ENCODE measurements at places on chromosomes 11 and 22.

DNA sequence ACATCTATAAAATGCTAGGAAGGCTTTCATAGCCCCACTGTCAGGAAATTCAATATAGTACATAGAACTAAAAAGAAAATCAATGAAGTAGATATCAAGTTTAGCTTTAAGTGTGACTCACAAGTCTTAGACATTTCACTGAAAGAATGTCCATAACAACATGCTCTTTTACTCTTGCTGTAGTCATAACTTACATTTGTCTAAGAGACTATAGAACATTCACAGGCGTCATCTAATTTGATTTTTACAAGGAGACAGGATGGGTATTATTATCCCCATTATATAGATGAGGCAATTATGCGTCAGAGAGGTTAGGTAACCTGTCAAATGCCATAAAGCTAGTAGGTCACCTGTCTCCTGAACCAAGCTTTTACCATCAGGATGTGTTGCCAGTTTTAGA, 36.9 kb downstream of the BDNF start:
- DNase-seq, result no peak

GRCh38 chr11:29018631-29019030, 910.4 kb downstream of the METTL15 start:
- peak; percentile 83 for DNase-seq

DNA sequence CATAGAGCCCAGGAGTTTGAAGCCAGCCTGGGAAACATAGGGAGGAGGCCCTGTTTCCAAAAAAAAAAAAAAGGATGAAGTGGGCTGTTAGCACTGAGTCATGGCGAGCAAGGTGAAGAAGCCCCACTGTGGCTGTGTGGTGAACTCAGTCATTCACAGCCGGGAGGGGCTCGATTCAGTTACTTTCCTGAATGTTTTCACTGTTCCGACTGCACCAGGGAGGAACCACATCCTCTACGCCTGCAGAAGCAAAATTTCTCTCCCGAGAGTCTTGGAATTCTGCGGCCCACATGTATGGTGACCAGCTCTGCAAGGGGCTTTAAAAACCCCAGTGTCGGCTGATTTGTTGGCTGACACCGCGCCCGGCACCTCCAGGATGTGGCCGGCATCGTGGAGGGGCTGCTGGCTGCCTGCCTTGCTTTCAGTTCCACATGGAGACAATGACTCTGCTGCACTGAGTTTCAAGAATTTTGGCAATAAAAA, 27.8 kb upstream of the GRAMD4 start:
- DNase-seq, result peak; percentile 71

DNA sequence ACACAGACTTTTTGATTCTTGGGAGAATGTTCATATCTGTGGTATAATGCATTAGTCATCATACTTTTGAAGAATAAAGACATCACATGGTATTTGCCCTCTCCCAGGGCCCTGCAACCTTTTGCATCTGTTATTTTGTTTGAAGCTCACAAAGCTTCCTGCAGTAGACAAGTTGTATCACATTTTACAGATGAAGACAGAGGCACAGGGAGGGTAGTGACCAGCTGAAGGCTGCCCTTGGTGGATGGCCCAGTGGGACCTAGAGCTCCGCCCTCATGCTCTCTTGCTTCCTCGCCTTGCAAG, 66.4 kb downstream of the UBASH3B start:
- DNase-seq, result peak; percentile 88

- DNase-seq, result no peak
Measured at GRCh38 chr11:30377347-30377746, 54.4 kb downstream of the ARL14EP start.

DNA sequence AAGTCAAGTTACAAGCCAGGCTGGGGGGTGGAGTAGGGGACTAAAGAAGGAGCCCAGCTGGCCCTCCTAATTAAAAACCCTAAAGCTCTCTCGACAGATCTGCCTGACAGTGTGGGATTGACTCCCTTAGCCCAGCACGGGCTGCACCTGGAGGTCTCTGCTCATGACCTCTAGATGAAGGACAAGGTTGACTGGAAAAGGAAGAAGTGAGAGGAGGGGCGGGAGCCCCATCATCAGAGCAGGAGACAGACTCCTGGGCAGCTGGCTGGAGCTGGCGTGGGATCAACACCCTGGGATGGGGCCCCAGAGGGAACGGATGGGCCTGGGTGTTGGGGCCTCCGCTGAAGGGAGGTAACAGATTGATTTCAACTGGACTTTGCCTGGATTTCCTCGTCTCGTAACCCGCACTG, 46.1 kb downstream of the RPUSD4 start:
- DNase-seq, result no peak

- DNase-seq, result no peak
Measured at GRCh38 chr11:108793138-108793537, 128.3 kb downstream of the DDX10 start.

DNA sequence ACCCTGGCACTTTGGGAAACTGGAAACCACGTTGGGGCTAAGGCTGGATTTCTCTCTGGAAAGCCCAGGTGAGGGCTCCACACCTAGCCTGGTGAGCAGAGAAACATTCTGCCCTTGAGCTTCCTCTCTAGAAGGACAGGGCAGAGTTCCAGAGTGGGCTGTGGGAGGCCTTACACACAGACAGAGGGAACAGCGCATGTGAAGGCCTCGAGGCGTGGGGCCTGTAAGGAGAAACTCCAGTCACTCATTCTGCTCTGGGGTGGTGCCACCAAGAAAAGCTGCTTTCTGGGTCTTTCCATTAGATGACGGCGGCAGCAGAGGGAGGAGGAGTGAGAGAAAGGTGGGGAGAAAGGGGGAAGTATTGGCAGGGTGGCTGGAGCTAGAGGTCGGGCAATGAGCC, 183.1 kb downstream of the CHST1 start:
- no peak for DNase-seq

GRCh38 chr11:34567733-34568132, 53.2 kb upstream of the EHF start:
- no peak for DNase-seq

DNA sequence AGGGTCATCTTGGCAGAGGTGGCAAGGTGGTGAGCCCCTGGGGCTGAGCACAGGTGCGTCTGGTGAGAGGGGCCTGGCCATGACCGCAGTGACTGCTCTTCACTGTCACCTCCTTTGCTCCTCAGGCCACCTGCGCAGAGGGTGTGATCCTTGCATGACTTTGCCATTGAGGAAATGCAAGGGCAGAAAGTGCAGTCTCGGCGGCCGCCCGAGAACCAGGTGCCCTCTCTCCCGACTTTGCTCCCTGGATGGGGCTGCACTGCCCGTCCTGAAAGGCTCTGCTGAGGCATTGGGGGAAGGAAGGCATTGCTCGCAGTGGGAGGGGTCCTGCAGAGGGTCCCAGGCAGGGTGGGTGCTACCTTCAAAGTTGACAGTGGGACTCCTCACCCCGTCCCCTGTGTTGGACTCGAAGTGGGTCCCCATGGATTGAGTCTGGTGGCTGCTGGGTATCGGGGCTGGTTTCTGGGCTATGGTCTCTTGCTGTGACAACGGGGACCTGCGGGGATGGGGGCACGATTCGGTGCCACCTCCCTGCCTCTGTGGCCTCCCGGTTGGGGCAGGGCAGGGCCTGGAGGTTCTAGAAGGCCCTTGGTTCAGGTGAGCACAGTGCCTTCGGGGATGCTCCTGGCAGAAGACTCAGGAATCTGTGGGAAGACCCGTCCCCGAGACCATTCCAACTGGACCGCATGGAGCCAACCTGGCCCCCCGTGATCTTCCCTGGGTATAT, 1239.4 kb downstream of the BRD1 start:
- DNase-seq, result no peak

DNA sequence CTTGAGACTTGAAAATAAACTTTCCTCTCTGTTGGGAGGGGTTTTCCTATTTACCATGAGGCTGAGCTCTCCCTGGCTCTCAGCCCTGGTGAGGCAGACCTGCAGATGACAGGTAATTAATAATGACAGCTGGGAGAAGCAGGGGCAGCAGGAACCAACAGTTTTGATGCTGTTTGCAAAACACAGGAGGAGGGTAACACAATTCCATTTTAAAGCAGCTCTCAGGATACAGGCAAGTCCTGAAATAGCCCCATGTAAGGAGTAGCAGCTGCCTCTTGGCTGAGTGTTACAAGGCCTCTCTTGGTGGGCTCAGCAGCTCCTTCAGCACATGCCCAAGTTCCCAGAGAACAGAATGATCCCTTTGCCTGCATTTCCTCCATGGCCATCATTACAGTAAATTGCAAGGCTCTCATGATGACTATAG, 13.3 kb downstream of the PARVA start:
- no peak for DNase-seq

DNA sequence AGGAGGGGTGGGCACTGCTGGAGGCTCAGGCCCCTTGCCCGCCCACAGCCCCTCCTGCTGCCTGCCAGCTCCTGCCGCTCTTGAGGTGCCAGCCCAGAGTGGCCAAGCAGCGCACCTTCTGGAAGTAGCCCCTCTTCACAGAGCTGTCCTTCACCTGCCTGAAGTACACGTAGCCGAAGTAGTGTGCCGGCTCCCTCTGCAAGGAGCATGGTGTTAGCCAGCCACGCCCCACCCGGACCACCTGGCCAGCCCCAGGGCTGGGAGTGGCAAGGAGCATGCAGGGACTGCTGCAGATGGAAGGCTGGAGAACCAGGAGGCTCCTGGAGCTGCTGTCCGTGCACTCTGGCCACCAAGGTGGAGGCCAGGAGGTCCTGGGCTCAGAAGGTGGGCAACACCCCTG, 9.6 kb downstream of the DENND6B start:
- DNase-seq, result no peak

- no peak for DNase-seq
Measured at GRCh38 chr22:49972163-49973017, 11.8 kb downstream of the PIM3 start.

- DNase-seq, result no peak
Measured at GRCh38 chr11:113518716-113519495, 43.7 kb upstream of the DRD2 start.

DNA sequence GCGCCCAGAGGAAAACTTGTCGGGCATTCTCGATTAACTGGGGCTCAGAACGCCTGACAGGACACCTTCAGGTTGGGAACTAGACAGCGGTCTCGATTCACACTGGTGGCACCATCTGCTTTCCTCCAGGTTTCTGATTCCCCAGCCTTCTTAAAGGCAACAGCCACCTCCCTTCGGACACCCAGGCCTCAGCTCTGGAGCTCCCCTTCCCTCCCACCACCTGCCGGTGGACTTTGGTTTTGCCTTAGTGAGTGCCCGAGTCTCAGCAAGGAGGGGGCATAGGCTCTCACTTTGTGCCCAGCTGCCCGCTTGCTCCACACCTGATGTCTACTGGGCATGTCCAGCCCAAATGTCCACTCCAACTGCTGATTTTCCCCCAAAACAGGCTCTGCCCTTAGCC, 110.4 kb upstream of the PARVA start:
- DNase-seq, result no peak

GRCh38 chr11:114151631-114152030, 92.1 kb downstream of the ZBTB16 start:
- DNase-seq, result no peak

GRCh38 chr11:86687185-86687778, 14.9 kb upstream of the ME3 start:
- no peak for DNase-seq

DNA sequence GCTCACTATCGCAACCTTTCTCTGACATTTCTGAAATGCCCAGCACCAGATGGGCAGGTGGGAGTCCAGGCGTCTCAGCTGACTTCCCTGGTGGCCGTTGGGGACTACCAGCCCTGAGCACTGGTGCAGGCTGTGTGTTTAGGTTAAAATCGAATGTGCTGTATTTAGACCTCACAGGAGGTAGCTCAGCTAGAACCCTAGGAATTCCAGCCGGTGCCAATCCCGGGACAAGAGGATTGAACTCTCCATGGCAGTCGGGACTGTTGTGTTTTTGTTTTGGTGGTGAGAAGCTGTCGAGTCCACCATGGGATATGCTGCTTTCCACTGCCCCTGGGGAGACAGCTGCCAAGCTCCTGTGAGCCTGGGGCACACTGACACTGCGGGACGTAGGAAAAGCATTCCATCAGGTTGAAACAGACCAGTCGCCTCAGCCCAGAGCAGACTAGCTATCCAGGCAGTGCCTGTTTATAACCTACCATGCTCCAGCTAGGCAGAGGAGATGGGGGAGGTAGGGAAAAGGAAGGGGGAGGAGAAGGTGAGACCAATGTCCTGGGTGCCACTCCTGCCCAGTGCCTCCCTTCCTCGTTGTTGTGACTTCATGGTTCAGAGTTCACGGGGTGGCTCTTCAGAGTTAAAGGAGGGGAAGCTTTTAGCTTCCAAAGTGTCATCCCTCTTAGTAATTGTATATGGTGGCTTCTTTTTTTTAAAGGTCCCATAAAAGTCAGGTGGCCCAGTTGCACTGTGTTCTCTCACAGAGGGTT, 53.0 kb downstream of the MICAL2 start:
- peak; percentile 90 for DNase-seq

DNA sequence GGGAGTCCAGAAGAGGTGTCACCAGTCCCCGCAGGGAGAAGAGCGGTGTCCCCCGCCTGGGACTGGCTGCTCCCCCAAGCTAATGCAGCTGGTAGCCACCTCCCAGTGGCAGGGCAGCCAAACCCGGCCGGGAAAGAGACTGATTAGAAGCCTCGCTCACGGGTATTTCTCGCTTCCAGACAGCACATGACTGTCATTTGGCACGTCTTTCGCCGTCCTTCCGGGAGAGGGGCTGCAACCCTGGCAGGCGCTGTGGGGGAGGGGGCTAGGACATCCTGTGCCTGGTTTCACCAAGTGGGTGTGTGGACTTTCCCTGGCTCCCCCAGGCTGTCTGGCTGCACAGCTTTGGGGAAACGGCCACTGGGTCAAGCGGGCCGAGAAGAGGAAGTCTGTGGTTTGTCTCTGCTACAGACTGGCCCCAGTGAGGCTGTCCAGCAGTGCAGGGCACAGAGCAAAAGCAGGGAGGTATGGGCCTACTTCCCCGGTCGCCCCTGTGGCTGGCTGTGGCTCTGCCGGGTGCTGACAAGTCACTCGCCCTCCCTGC, 3.8 kb downstream of the CD81 start:
- DNase-seq, result no peak

DNA sequence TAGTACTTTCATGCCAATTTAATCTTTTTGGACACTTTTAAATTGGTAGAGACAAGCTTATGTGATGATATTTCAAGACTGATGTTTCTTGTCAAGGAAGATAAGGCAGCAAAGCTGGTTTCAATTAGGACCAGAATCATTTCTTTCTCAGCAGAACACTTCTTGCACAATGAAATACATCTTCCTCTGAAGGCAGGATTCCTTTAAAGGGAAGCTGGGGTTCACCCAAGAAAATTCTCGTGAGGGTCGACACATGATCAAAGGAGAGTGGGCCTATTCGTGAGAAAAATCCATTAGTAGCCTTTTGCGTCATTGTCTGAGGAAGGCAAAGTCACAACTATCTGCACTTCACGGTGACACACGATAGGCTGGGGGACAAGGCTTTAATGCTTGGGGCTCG, 17.6 kb downstream of the TTC12 start:
- no peak for DNase-seq

DNA sequence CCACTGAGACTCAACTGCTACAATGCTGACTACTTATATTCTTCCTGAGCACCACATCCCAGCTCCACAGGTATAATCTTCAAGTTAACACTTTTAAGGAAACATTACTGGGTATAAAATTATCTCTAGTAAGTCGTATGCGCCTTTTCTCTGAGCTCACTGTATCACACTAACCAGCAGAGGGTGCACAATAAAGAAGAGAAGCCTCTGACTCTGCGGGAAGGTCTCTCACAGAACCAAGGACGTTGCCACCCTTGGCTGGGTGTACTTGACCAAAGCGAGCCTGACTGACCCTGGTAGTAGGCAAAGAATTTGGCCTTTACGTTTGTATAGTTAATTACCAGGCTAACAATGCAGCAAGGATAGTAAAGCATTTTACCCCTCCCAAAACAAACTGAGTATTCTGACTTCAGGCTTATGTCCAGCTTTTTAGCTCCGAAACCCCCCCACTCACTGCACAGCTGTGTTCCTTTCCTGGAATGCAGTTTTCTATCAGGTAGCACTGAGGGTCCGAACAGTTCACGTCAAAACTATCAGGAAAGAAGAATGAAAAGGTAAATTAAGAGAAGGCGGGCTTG, at the start of gene BTBD18:
BTBD18 (minus strand) TSS at position 144 of the 578 bp plus-strand sequence. CDS start 631 bp downstream, outside the sequence.
- DNase-seq, result peak; percentile 42

- no peak for DNase-seq
Measured at GRCh38 chr11:133425245-133425644, 107.1 kb downstream of the OPCML start.
